ENCODE measurements at places on chromosomes 5 and 9.

- no peak for DNase-seq
Observed at GRCh38 chr5:151255621-151256286, 2.8 kb downstream of the GM2A start.

- DNase-seq, result no peak
Observed at GRCh38 chr5:61417340-61417739, 85.3 kb downstream of the ZSWIM6 start.

DNA sequence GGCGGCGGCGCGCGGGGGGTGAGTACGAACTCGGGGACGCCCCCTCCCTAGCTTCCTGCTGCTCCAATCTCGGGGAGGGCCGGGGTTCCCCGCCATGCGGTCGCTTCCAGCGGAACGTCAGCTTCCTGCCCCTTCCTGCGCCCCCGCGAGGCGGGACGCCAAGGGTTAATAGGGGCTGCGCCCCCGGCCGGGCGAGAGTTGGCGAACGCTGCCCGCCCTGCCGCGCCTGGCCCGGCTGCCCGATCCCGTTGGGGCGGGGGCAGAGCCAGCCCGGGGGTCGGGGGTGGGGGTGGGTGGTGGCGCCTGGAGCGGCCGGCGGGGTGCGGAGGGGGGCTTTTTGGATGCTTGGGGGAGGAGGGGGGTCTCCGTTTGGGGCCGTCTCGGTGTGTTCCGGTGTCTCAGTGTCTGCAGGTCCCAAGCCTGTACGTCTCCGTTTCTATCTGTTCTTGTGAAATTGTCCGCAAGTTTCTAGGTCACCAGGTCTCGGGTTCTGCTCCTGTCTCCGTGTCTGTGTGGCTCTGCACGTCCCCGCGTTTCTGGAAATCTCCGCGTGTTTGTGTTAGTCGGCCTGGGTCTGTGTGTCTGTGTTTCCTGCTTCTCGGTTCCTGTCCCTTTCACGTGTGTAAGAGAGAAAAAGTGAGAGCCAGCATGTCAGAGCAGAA is 789 bp downstream of the COL27A1 start:
- no peak for DNase-seq

DNA sequence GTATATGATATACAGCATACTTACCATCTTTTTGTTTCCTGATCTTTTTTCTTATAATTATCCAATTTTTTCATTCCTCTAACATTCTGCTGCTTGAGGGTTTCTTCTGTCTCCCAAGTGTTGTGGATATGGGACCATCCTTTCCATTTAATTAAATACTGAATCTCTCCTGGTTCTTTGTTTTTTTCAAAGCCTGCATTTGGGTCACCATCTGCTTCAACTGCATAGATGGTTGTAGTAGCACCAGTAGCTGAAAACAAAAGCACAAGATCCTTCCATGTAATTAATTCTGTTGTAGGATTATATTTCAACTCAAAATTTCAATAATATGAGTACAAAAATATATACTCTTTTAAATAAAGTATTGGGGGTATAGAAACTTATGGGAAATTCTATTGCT is 29.4 kb downstream of the CHD1 start:
- no peak for DNase-seq

- DNase-seq, result no peak
Observed at GRCh38 chr9:14205463-14205862, 108.5 kb downstream of the NFIB start.

DNA sequence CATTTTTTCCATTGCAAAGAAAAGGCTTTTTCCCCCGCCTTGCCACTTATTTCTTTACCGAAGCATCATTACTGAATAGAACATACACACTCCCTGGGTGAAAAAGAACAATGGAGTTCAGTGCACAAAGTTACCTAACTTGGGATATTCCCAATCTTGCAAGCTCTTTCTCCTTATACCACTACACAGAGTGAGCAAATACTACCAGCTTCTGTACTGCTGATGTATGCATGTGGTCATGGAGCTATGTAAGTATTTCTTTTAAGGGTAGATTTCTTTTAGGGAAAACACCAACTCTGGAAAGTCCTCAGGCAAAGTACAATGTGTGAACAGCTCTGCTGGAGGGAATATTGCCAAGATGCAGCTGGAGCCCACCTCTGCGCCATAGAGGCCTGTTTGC is 81.1 kb downstream of the AOPEP start:
- DNase-seq, result no peak

- no peak for DNase-seq
Observed at GRCh38 chr5:115888027-115888426, 46.3 kb downstream of the AP3S1 start.

- DNase-seq, result peak; percentile 75
Observed at GRCh38 chr5:141524604-141525597, 36.0 kb downstream of the PCDHGC5 start.

DNA sequence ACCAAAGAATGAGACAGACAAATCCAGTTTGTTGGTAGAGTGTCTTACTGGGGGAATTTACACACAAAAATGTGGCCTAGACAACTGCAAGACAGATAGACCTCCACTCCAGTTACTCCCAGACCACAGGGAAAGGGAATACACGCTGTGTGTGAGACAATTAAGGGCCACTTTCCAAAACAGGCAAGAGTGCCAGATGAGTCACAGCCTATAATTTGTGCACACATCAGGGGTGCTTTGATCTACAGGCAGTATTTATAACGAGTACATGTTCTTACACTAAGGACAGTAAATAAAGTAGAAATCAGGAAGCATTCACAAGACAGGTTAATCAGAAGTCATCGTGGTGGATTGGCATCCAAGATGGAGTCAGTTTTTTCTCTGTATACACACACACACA is 114.8 kb downstream of the ZNF622 start:
- DNase-seq, result no peak

DNA sequence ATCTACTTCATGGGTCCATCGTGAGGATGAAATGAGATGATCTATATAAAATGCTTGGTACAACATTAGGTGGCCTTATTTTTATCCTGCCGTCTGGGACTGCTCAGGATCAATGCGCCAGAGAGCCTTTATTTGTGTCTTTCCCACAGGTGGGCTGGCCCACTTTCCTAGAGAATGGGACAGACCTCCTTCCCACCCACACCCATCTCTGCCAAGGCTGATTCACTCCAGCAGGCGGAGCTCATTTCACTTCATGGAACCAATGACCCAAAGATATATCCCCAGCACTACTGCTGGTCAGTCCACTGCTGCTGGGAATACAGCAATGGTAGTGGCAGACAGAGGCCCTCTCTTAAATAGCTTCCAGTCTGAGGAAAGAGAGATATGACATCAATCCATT is 35.7 kb downstream of the TGFBI start:
- DNase-seq, result no peak

- no peak for DNase-seq
Observed at GRCh38 chr5:150113047-150113744, 26.8 kb upstream of the CSF1R start.

GRCh38 chr5:176810081-176810597 is at the start of gene UNC5A:
Gene UNC5A (plus strand): TSS chr5:176810559. CDS start chr5:176810751, 192 bp downstream.
- DNase-seq, result peak; percentile 45

GRCh38 chr5:97142521-97143254 is at the start of gene LIX1:
Gene LIX1 (minus strand): TSS chr5:97142611. CDS start chr5:97142576, 35 bp downstream.
- DNase-seq, result peak; percentile 25

DNA sequence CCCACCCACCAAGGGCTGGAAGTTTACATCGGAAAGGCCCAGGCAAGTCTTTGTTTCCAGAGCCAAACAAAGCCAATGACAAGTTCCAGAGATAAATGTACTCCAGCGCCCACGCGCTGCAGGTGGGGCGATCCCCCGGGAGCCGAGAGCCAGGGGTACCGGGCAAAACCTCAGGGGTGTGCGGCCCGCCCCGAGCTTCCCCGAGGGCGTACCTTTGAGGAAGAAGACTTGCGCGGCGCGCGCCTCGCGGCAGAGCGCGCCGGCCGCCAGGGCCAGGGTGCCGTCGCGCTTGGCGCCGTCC is 671 bp downstream of the DUSP1 start:
- no peak for DNase-seq

DNA sequence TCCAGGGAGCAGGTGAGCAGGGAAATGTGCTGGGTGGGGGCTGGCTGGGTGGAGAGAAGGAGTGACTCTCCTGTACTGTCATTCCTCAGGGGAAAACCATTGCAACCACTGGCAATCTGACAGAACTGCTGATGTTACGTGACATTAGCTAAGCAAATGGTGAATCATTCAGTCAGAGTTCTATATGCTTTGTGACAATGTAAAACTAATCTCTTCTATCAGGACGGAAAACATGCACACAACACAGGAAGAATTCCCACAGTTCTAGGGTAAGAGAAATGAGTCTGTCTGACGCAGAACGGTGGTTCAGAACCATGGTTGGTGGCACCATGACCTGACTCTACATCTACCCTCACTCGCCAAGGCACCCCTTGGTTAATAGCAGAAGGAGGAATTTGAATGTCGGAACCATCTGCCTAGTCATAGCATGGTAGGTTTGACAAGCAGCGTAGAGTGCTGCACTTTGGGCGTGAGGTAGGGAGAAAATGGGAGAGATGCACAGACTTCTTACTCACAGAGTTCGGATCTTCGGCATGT is 243.6 kb upstream of the PANK3 start:
- DNase-seq, result no peak

DNA sequence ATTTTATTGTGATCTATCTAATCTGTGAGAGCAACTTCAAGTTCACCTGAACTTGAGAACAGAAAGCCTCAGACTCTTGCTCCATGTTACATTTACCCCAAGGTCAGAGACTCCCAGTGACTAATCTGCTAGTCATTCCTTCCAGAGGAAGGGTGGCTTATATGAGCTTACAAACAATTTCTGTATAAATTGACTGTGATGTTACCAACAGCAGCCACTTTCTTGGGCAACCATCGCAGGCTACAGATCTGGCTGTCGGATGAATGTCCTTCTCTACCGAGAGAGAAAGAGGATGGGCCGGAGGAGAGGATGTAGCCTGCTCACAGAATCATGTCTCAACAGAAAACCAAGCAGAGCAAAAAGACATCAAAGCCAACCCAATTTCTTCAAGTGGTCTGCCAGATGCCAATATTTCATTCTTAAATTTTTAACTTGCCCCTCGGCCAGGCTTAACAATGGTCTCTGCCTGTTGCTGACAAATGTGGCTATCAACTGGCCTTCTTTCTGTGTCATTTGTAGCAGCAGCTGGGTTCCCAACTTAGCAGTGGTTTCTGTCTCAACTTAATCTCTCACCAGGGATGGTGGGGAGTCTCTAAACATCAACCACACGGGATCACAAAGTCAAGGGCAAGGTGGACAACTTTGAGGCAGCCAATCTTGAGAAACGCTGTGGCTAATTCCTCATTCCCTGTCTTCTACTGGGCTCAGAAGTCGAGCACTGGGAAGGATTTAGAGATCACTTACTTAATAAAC is 81.3 kb downstream of the RAPGEF1 start:
- no peak for DNase-seq

DNA sequence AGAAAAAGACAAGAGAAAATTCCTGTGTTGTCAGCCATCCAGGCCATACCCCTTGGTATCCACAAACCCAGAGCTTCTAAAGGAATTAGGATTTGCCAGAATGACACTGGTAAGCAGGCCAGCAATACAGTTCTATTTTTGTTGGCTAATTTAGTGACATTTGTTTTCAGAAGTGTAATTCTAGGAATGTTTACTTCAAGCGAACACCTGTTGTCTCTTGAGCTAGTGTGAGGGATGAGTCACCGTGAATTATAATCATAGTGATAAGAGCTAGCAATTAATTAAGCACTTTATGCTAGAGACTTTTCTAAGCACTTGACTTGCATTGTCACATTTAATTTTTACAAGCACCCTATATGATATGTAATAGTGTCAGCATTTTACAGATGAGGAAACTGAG is 99.2 kb downstream of the PRKACG start:
- DNase-seq, result no peak

DNA sequence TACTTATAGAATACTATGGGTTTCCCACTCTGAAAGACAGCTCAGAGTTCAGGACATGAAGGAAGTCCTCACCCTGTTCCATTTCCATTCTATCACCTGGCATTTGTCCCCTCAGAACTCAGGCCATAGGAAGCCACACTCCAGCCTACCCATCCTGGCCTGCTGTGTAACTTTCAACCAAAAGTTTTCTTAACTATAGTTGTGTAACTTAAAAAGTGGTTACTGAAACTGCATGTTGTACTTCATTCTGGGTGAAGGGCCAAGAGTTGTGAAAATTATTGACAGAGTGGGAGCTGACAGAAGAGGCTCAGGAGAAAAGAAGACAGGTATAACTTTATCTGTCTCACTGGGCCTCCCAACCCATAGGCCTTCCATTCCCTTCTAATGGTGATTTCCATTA is 212.5 kb downstream of the RAB3C start:
- DNase-seq, result no peak

DNA sequence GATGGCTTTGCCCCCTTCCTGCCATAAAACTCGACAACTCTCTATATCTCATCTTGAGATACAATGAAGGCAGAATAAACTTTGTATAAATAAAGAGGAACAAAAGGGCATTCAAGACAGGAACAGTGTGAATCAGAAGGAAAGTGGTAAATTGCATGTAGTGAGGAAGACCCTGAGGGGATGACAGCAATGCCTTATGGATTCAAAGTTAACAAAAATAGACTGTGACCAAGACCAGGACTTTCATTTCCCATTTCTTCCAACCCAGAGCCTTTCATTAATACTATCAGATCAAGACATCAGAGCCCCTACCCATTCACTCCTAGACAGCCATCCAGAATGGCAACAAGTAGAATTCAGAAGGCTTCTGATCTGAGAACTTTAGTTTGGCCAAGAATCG is 46.4 kb upstream of the ZNF462 start:
- no peak for DNase-seq

DNA sequence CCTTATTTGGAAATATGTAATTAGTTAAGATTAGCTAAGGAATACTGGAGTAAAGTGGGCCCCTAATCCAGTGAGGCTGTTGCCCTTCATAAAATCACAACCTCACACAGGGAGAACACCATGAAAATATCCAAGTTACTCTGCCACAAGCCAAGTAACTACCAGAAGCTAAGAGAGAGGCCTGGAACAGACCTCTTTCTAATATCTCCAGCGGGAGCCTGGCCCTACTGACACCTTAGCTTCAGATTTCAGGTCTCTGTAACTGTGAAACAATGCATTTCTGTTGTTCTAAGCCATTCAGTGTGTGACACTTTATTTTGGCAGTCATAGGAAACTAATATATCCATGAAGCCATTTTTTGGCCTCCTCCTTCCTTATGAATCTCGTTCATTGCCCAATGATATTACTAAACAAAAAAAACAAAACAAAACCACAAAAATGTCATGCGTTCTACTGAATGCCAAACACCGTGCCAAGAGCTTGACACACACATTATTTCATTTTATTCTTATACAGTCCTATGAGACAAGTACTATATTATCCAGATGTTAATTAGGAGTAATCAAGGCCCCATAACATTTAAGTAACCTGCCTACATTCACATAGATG is 699.0 kb downstream of the MAT2B start:
- DNase-seq, result no peak

GRCh38 chr9:18281291-18281690 is 192.7 kb upstream of the ADAMTSL1 start:
- no peak for DNase-seq
